Stimulated activated CD8-positive, alpha-beta memory T cell treated with anti-CD3 and anti-CD28 coated beads, Interleukin-4, amount 100 ng/mL, for 4 hours (primary cell): ENCODE measurements at places on chromosomes 11 and 22.

DNA sequence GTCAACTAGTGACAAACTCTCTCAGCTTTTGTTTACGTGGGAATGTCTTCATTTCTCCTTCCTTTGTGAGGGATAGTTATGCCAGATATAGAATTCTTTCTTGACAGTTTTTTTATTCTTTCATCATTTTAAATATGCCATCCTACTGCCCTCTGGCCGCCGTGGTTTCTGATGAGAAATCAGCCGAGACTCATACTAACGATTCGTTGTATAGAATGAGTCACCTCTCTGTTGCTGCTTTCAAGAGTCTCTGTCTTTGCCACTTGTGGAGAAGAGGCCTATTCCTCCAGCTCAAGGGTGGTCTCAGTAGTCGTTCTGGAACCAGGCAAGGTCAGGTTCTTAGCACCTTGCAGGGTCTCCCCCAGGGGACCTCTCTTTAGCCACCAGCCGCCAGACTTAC is 8.0 kb downstream of the MYO7A start:
- DNase-seq, result no peak

DNA sequence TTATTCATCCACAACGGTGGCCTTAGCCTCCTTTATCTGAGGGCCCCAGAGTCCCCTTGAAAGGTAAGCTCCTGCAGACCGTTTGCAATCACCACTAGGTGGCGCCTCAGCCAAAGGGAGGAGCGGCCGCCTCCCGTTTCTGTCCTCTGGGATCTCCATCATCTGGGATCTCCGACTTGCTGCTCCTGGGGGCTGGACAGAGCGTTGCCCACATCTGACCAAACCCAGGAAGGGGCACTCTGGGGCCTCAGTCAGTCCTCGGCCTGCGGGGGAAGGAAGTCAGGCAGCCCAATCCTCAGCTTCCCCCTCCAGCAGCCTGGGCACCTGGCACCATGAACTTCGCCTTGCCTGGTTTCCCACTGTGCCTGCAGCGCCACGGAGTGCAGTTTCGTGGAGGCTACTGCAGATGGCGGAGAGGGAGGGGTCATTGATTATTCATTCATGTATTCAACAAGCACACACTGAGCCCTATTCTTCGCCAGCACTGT is 23.5 kb downstream of the TP53I11 start:
- peak; percentile 29 for DNase-seq

- no peak for DNase-seq
Measured at GRCh38 chr11:111836721-111837120, 34.7 kb downstream of the ALG9 start.

- DNase-seq, result no peak
Measured at GRCh38 chr11:37371346-37371970, 773.4 kb upstream of the RAG2 start.

DNA sequence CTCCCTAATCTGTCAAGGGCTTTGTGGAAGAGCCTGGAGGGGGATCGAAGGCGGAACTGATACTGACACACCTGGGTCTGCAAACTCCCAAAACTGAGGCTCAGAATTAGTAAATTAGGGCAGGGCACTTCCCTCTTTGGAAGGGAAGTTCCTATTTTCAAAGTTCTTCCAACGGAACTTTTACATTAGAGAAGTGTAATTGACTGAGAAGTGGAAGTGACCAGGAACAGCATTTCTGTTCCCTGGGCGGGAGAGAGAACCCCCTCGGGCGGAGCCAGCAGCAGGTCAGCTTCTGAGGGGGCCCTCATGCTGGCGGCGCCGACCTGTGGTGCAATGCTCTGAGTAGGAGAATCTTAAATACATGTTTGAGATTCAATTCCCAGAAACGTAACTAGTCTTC is 1.1 kb upstream of the CBL start:
- DNase-seq, result no peak

DNA sequence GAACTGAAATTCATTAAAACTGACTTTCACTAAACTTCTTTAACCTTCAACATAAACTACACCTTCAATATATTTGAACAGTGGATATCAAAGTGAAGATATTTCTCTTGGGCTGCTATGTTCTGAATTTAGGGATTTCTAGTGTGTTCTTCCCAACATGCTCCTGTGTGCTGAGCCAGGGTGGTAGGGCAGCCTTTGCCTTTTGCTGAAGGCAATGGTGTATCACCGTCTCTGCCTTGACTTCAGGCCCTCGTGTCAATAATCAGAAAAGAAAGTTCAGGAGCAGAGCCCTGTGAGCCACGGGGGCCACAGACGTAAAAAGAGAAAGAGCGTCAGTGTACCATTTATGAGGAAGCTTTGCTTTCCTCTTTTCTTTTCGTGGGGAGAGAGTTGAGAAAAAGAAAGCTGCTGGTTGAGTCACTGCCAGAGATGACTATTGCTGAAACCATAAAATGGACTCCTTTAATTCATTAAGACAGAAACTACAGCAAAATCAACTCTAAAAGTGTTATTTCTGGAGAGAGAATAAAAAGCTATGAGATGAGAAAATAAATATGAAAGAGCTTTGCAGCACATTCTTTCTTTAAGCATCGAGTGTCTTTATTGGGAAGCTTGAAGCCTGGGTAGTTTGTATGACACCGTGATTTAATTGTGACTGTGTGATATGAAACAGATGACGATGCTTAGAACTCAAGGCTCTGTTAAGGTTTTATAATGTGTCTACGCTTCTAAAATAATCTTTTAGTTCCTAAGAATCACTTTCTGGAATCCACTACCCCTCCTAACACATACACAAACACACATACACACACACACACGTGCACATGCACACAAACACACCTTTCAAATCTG is 271.8 kb upstream of the MTNR1B start:
- DNase-seq, result no peak
